Activated T-helper 9 cell treated with anti-CD3 and anti-CD28 coated beads, Interleukin-2, amount 50 U/mL, for 16 hours (primary cell): ENCODE measurements at places on chromosomes 7 and 10.

- DNase-seq: no peak
Observed at GRCh38 chr7:37488163-37488764, 39.6 kb upstream of the ELMO1 start.

GRCh38 chr7:73749931-73750776 lies 11.6 kb upstream of the ABHD11 start:
- DNase-seq: no peak

DNA sequence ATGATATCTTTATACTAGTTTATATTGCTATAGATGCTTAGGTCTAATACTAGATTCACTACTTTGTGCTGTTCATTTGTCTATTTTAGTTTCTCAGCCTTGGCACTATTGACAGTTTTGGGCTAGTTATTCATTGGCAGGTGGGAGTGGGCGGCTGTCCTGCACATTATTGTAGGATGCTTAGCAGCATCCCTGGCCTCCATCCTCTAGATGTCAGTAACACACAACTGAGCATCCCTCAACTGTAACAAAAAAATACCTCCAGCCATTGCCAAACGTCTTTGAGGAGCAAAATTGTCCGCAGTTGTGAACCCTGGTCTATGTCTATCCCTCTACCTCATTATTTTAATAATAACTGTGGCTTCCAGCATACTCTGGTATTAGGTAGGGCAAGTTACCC lies 34.4 kb upstream of the PNLIP start:
- DNase-seq: no peak

DNA sequence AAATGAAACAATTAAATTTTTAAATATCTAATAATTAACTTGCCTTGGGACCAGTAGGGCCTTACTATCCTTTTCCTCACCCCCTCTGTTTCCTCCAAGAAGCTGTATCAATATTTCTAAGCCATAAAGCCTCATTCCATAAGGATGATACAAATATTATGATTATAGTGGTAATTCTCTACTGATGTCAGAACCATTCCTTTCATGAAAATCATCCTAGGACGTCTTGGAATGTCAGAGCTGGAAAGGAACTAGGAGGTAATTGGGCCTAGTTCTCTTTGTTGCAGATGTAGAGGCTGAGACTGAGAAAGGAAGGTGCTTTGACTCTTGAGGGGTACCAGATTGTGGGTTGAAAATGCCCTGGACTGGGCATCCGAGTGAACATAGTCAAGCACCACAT lies 766.7 kb upstream of the GHITM start:
- no peak for DNase-seq

DNA sequence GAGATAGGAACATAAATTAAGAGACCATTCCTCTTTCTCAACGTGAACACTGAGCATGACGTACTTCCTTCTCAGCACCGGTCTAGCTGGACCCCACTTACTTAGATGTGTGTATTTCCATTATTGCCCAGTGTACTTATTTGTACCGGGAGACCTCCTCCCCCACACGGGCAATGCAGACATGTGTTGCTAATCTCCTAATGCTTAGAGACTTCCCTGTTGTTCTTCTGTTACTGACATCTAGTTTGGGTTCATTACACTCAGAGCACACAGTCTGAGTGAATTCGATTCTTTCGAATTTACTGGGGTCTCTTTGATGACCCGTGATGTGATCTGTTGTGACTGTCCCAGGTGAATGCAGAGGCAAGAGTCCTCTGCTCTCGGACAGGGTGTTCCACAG lies 260.0 kb downstream of the MAD1L1 start:
- DNase-seq: no peak

DNA sequence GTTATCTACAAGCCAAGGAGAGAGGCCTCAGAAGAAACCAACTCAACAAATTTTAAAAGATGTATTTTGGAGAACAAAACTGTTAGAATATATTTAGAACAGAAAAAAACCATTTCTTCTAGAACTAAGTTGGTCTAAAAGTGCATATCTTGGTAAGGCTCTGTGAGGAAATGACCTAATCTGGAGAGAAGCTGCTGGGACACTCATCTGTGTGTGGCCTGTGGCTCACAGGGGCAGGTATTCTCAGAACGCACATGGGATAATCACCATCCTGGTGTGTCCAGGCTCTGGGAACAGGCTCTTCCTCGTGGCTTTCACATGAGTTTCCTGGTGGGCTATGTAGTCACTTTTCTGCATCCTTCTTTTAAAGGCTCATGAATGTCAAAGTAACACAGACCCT lies 38.1 kb upstream of the PRSS1 start:
- no peak for DNase-seq

GRCh38 chr7:90178679-90179278 lies 24.5 kb downstream of the STEAP1 start:
- no peak for DNase-seq

DNA sequence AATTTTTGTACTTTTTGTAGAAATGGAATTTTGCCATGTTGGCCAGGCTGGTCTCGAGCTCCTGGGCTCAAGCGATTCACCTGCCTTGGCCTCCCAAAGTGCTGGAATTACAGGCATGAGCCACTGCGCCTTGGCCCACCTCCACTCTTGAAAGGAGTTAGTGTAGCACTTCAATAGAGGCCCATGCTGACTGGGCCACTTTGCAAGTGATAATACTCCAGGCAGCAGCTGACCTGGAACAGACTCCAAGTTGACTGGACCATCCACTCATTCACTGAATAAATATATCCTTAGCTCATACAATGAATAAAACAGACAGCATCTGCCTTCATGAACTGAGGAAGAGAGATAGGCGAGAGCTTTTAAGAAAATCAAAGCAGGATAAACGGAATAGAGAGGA lies 14.7 kb downstream of the CPVL start:
- no peak for DNase-seq

GRCh38 chr10:5640036-5640435 lies 26.4 kb downstream of the ASB13 start:
- DNase-seq: no peak

DNA sequence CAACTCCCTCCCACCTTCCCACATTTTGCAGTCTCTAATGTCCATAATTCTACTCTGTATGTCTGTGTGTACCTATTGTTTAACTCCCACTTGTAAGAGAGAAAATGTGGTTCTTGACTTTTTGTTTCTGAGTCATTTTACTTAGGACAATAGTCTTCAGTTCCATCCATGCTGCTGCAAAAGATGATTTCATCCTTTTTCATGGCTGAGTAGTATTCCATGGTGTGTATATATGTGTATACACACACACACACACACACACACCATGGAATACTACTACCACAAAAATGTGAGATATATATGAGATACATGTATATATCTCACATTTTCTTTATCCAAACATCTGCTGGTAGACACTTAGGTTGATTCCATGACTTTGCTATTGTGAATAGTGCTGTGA lies 182.1 kb upstream of the GALNT17 start:
- DNase-seq: no peak

- no peak for DNase-seq
Observed at GRCh38 chr10:121596689-121597503, 1.3 kb downstream of the FGFR2 start.

DNA sequence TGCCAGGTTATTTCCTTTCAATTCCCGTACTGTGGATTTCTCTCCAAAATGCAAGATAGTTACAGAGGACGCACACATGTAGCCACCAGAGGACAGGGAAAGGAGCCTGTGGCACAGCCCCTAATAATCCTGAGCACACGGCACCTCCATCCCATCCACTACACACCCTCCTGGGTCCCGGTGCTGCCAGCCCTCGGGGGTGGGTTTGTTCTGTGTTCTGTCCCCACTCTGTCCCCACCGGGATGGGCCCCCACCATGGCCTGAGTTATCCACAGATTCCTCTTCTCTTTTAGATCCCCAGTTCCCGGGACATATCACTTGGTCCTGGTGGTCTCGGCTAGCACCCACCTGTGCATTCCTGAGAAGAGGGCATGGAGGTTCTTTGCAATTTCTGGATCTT lies 196.9 kb upstream of the PPP2R2D start:
- DNase-seq: no peak

DNA sequence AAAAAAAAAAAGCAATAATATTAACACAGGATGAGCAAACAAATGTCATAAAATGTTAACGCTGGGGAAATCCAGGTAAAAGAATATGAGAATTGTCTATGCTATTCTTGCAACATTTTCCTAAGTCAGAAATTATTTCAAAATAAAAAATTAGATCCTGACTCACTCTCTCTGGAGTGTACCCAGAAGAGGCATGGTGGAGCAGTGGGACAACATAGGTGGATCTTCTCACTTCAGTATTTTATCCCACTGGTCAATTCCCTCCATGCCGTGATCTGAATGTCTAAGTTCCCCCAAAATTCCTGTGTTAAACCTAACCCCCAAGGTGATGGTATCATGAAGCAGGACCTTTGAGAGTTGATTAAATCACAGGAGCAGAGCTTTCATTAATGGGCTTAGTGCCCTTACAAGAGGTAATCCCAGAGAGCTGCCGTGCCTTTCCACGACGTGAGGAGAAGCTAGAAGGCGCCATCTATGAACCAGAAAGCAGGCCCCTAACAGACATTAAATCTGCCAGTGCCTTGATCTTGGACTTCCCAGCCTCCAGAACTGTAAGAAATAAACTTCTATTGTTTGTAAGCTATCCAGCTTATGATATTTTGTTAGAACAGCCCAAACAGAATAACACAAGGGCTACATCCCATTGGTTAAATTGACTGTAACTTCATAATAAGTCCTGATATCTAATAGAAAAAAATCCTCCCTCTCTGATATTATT lies 35.2 kb downstream of the USP6NL start:
- no peak for DNase-seq

DNA sequence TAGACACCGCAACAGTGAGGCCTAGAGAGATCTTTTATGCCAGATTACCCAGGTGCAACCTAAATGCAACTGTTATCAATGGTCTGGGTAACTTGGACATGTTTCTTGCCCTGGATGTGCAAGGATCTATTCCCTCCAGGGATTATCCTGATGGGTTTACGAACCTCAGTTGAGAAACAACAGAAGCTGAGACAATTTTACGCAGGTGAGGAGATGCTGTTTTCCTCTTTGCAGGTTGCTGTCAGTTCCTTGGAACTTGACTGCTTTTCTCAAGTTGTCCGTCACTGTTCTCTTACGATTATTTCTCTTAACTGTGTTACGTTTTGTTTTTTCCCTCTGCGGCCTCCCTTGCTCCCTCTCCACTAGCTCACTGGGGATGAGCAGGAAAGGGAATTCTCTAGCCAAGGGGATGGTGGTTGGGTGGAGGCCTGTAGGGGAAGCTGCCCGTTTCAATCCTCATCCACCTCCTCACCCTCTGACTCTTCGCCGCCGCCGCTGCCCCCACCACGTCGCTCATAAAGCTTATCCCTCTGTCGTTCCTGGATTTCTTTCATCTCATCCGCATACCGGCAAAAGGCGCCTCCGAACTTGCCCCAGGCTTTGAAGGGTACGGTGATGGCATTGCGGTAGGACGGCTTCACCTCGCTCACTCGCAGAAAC lies 1.2 kb downstream of the PURB start:
- DNase-seq: no peak

- no peak for DNase-seq
Observed at GRCh38 chr10:42865716-42866114, 83.1 kb downstream of the BMS1 start.

- no peak for DNase-seq
Observed at GRCh38 chr7:16975712-16976111, 93.9 kb upstream of the AGR3 start.

DNA sequence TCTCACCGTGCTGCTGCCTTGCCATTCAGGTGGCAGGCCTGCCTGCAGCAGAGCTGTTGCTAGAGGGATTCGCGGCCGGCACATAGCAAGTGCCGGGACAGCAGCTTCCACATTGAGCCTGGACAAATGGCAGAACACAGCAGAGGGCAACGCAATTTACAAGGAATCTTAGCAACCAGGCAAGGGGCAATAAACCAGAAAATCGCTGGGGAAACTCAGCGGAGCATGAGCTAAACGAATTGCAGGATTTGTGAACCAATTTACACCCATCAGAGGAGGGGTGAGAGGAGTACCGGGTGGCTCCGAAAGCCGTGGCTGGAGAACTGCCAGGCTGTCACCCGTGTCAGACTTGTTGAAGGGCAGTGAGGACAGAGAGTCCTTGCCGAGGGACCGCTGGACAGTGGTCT lies 58.6 kb upstream of the LOXL4 start:
- DNase-seq: no peak

- no peak for DNase-seq
Observed at GRCh38 chr7:5703572-5704533, 77.6 kb downstream of the RNF216 start.
